ENCODE measurements at places on chromosomes 5 and 9. TPM values are rescaled to one million over a fixed set of nuclear protein-coding genes. Genes with fewer than 3 reads are reported as not detected.

The CCDC152 gene
- 4.7 TPM for total RNA-seq

The GPRIN1 gene
- total RNA-seq = 0.37 TPM

- DNase-seq = no peak
These were observed 72.9 kb upstream of the SPTLC1 start for GRCh38 chr9:92187989-92188714.

DNA sequence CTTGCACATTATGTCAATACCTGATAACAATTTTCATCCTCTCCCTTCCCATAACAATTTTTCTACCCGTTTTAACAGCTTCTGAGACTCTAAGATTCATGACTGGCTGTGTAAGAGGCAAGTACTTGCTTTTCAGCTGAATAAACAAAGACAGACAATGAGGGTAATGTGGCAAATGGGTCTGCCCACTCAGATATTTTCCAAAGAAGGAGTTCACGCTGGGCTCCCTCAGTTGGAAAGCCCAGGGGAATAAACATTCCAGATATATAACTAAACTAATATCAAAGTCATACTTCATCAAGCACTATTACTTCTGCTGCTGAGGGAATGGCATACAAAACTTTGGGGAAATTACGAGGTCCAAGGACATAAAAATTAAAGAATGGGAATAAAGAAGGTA is 24.4 kb downstream of the MEGF9 start:
- DNase-seq = no peak

DNA sequence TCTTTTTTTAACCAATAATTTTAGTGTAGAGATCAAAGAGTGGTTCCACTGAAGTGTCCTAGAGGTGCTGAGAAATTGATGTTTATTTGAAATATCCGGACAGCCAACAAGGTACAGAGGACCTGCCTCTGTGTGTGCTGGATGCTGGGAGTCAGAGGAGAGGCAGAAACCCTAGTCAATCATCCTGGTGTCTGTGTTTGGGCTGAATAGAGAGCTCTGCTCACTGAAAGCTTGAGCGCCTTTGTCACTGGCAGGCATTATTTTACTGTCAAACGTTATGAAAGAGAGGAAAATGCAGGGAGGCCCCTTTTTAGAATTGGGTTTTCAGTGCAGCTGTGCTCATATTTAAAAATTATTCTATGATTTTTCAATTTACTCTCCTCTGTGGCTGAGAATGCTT is 480.3 kb upstream of the TYRP1 start:
- no peak for DNase-seq

DNA sequence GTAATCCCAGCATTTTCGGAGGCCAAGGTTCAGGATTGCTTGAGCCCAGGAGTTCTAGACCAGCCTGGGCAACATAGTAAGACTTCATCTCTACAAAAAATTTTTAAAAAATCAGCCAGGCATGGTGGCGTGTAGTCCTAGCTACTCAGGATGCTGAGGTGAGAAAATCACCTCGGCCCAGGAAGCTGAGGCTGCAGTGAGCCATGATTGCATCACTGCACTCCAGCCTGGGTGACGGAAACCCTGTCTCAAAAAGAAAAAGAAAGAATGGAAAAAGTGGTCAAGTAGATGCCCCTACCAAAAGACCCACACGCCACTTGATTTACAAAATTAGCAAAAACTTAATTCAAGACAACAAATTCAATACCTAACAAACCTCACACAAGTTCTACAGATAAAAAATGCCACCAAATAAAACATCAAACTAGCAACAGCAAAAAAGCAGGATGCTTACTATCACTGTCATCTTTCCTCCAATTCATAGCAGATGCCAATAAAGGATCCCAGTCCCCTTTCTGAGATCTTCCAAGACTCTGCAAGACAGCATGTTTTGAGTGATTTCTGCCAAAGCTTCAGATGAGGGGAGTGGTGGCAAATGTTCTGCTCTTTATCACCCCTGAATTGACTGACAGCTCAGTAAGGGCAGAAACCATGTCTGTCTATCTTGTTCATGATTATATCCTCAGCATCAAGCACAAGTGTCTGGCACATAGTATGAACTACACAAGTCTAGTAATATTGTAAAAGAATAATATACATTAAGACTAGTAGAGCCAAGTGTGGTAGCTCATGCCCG is 34.2 kb upstream of the TESK1 start:
- no peak for DNase-seq

DNA sequence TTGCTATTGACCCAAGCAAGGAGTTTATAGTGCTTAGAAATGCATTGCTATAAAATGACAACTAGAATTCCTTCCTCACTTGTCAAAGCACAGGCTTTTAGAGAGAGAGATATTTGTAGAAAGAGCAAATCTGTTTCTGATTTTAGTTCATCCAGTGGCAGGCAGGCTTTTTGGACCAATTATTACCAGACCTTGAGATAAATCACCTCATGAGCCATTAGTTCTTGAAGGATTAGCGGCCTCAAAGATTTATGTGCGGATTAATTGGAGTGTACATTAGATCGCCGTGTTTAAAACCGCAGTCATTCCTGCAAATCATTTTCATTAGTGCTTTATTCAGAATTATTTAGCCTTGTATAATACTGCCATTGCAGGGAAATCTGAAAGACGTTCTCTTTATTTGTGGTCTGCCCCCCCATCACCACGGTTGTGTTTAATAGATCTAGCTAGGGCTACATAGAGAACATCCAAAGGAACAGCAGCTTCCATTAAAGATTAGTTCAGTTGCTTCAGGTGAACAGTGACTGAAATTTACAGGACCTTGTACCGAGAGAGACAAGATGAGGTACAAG is 28.8 kb upstream of the TJP2 start:
- DNase-seq = no peak

GRCh38 chr9:4661165-4661564 is 929 bp upstream of the PLPP6 start:
- DNase-seq = no peak

DNA sequence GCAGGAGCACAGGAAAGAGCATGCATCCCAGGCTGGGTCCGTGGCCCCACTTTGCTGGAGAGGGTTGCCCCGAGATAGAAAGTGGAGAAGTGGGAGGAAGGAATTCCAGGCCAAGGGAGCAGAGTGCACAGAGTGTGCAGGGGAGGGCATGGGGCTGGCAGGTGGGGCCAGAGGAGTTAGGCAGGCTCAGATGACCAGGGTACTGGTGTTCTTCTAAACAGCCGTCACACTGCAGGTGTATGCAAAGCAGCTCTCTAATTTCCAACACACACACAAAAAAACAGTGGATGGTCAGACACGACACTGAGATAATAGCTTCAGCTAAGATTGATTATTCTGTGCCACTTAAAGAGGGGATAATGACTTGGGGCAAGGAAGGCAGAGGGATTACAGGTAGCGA is 212.2 kb downstream of the MTRR start:
- DNase-seq = no peak

DNA sequence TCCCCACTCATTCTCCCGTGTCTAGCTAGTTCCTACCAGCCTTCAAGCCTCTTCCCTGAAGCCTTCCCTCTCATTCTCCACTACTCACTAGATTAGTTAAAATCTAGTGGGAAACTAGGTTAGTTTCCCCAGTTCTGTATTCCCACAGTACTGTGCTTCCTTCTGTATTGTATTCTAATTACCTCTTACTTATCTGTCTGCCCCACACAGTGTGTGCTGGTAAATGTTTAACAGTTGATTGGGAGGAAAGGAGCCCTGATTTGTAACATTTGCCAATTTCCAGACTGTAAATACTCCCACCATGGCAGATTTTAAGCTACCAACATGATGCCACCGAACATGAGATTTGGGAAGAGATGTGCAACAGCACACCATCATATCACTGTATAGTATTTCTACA is 8.3 kb downstream of the KLHL3 start:
- DNase-seq = no peak

DNA sequence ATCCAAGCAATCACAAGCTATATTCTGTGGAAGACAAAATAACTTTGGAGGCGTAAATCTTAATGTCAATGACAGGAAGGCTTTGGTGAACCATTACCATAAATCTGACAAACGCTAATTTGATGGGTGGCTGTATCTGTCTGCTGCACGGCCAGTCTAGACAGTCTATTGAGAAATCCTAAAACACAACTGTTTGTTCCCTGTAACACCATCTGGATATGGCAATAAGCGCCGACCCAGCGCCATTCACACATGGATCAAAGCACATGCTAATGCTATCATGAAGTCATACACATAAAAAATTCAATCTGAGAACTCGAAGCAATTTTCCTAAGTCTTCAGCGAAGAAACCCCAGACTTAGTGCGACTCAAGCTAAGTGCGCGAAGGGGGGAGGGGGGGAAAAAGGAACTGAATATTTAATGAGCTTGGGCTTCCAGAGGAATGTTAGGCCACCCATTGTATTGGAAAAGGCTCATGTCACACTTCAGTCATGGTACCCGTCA is 95.1 kb downstream of the ARL15 start:
- DNase-seq = no peak

All from right cardiac atrium (tissue), 5 donors.